ENCODE measurements at places on chromosomes 16 and 17.
A peak's percentile ranks its signal among the peaks of the same experiment; 100 is the strongest.

DNA sequence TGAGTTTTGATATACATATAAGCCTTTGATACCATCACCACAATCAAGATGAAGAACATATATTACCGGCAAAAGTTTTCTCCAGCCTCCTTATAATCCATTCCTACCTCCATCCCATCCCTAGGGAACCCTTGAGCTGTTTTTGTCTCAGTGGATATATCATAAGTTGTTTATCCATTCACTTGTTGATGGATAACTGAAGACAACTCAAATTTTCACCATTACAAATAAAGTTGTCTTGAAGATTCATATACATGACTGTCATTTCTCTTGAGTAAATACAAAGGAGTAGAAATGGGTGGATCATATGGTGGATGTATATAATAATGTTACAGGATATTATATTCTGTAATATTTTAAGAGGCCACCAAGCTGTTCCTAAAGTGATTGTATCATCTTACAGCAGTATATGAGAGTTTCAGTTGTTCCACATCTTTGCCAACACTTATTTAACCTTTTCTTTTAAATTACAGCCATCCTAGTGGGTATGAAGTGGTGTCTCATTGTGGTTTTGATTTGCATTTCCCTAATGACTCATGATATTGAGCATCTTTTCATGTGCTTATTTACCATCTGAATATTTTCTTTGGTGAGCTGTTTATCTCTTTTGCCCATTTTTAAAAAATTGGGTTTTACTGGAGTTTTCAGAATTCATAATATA lies 17.4 kb downstream of the NF1 start:
- no peak for DNase-seq

DNA sequence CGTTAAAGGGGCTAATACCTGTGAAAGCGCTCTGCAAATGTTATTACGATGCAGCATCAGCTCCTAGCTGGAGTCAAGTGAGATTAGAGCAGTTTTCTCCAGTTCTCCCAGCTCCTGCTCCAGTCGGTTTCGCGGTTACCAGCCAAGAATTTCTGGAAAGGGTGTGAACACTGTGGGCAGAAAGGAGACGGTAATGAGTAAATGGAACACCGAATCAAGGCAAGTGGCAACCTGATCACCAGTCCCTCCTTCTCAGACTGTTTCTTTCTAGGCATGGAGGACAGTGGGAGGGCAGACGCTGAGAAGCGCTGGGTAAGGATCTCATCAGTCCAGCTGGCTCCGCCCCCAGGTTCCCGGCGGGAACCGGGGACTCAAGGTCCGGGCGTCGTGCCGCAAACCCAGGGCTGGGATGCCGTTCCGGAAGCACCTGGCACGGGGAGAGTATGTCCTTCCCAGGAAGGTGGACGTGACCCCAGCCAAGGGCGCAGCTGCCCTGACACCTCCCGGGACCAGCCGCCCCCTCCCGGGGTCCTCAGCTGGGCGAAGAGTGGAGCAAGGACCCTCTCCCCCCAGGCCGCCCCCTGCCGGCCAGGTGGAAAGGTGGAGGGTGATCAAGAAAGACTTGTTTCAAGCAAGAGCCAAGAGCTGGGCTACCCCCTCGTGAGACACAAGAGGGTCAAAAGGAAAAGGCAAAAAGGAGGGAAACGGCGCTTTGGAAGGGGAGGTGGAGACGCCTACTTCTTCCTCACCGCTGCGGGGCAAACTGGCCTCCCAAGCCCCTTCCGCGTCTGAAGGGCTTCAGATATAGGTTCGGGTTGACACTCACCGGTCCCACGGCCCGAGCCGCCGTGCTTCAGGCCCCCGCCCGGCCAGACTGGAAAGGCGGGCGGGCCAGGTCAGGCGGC lies 481 bp downstream of the MYO19 start:
- DNase-seq: peak; percentile 48

GRCh38 chr16:73768786-73769203 lies 527.8 kb upstream of the PSMD7 start:
- DNase-seq: no peak

GRCh38 chr17:56779322-56779721 lies 54.4 kb downstream of the C17orf67 start:
- no peak for DNase-seq

GRCh38 chr16:16861546-16861945 lies 482.6 kb downstream of the NPIPA7 start:
- peak; percentile 42 for DNase-seq

DNA sequence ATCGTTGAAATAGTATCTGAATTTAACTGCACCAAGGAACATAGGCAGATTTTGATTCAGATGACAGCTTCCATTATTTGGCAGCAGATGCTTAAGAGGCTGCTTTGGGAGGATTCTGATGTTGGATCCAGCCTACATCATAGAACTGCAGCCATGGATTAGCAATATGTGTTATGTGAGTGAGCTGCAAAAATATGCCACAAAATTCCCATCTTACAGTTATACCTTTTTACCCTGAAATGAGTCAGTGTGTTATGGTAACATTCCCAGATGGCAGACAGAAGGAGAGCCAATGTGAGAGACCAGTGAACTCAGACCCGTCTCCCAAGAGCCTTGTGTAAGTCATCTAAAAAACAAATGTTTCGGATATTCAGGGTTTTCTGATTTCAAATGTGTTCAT lies 206.1 kb downstream of the CDH13 start:
- DNase-seq: no peak

GRCh38 chr16:8278031-8278580 lies 312.2 kb downstream of the TMEM114 start:
- no peak for DNase-seq

DNA sequence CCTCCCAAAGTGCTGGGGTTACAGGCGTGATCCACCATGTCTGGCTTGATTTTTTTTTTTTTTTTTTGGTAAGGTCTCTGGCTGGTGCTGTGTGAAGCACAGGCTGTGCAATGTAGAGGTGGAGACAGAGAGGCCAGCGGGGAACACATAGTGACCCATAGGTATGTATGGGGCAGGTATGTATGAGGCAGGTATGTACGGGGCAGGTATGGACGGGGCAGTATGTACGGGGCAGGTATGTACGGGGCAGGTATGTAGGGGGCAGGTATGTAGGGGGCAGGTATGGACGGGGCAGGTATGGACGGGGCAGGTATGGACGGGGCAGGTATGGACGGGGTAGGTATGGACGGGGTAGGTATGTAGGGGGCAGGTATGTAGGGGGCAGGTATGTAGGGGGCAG lies 5.0 kb downstream of the RPL3L start:
- no peak for DNase-seq

GRCh38 chr17:19757536-19758180 lies 9.6 kb upstream of the ALDH3A1 start:
- DNase-seq: no peak

- no peak for DNase-seq
Measured at GRCh38 chr16:19863990-19864389, 20.7 kb downstream of the GPRC5B start.

- no peak for DNase-seq
Measured at GRCh38 chr17:45791935-45792334, 7.8 kb downstream of the CRHR1 start.

- no peak for DNase-seq
Measured at GRCh38 chr17:52124993-52125392, 33.5 kb downstream of the CA10 start.

- no peak for DNase-seq
Measured at GRCh38 chr17:60193482-60193881, 43.7 kb downstream of the CA4 start.

- no peak for DNase-seq
Measured at GRCh38 chr16:84917492-84917891, 93.8 kb downstream of the ZDHHC7 start.

GRCh38 chr17:13353590-13353989 lies 248.1 kb downstream of the HS3ST3A1 start:
- DNase-seq: no peak

DNA sequence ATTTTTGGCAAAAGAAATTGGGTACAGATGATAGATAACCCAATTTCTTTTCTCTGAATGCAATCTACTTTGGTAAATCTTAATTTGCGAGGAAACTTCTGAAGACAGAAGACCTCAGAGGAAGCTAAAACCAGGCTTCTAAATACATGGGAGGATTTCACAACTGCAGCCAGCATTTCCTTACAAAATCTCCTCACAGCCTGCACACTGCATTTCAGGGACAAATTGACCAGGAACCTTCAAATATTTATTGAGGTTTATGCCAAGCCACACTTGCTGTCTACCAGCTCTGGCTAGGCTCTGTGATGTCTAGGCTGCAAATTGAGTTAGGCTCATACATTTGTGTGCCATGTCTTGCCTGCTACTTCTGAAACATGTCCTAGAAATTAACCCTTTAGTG lies 167.3 kb upstream of the CDH5 start:
- DNase-seq: no peak

- DNase-seq: no peak
Measured at GRCh38 chr17:40341808-40342503, 22.6 kb downstream of the GJD3 start.

GRCh38 chr16:11196286-11196828 lies 59.6 kb downstream of the SOCS1 start:
- DNase-seq: no peak

- DNase-seq: no peak
Measured at GRCh38 chr17:43814026-43814425, 18.9 kb downstream of the MPP3 start.

DNA sequence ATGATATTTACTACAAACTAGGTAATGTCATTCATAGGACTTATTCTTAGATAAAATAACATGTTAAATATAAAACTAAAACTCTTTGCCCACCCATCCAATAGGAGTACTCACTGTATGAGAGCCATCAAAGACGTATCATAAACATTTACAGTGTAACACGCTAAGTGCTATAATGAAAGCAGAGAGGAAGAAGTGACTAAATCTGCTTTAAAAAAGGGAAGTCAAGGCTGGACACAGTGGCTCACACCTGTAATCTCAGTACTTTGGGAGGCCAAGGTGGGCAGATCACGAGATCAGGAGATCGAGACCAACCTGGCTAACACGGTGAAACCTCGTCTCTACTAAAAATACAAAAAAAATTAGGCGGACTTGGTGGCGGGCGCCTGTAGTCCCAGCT lies 32.4 kb downstream of the SPAG9 start:
- DNase-seq: no peak

- DNase-seq: no peak
Measured at GRCh38 chr16:47734081-47734857, 273.1 kb downstream of the PHKB start.

GRCh38 chr17:81285179-81285878 lies 9.8 kb downstream of the SLC38A10 start:
- peak; percentile 63 for DNase-seq

DNA sequence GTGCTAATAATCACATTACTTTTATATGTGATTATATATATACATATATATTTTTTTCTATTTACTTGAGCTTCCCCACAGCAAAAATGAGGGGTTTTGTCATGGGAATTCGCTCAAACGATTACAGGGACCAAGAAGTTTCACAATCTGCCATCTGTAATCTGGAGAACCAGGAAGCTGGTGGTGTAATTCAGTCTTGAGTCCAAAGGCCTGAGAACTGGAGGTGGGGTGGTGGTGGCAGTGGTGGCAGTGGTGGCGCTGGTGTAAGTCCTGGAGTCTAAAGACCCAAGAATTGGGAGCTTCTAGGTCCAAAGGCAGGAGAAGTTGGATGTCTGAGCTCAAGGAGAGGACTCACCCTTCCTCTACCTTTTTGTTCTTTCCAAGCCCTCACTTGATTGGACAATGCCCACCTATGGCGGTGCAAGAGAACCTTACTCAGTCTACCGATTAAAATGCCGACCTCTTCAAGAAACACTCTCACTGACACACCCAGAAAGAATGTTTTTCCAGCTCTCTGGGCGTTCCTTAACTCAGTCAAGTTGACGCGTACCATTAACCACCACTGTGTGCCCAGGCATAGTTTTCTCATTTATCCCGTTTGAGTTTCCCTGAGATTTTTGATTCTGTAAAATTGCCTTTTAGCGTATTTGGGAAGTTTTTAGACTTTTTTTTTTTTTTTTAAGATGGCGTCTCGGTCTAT lies 31.9 kb downstream of the POLR2A start:
- no peak for DNase-seq

DNA sequence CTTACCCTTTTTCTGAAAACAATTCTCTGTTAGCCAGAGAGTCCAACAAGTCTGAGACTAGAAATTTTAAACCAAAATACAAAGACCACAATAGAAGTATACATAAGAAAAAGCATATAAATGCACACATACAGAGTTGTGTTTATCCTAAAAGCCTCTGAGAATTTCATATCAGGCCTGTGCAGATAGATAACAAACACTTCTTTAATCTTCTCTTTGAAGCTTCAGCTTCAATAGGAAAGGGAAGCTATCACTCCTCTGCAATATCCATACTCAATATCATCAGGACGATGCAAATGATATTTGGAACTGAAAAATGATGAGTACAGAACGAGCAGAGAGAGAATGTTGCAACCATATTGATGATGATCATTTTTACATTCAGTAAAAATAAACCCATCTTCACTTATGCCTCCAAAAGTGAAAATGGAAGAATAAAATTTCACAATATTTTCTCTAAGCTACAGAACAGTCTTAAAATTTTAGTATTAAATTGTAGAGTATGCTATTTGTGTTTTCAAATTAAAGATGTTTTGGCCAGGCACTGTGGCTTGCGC lies 61.6 kb downstream of the SKAP1 start:
- no peak for DNase-seq

GRCh38 chr17:33396818-33397217 lies 103.7 kb upstream of the ASIC2 start:
- DNase-seq: no peak

DNA sequence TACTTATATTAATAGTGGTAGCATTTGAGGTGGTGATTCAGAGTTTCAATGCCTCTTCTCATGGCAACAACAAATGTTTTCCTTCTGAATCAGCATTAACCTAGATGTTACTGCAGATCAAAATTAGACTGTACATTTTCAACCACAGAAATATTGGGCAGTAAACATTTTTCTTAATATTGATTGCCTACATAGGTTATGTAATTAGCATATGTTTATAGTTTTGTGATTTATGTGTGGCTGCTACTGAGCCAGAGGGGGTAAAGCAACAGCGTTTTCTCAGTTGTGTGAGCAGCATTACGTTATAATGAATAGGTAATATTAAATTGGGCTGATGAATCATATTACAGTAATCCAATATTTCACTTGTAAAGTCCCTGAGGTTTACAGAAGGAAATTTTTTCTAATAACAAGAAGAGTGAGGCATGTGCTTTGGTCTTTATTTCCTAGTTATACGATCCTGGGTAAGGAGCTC lies 18.8 kb upstream of the BMERB1 start:
- no peak for DNase-seq

GRCh38 chr16:87166934-87167333 lies 150.3 kb downstream of the C16orf95 start:
- no peak for DNase-seq

- DNase-seq: no peak
Measured at GRCh38 chr16:28986492-28986891, 1.6 kb downstream of the LAT start.

- no peak for DNase-seq
Measured at GRCh38 chr16:2768403-2769089, 8.5 kb downstream of the ELOB start.

- DNase-seq: no peak
Measured at GRCh38 chr16:28040039-28040438, 23.5 kb downstream of the GSG1L start.

DNA sequence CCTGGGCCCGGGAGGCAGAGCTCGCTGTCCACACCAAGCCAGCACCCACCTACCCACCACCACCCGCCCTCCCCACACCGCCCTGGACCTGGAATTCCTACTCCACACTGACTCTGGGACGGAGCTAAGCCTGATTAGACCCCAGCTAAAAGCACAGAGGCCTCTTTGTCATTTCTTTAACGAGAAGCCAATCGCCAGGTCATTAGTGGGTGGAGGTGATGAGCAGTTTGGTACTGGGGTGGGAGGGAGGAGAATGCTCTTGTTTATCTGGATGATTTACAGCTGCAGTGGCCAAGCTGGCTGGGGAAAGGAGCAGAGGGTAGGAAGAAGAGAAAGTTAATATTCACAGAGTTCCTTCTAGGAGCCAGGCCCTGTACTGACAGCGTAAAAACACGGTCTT lies 6.0 kb upstream of the BHLHA9 start:
- no peak for DNase-seq
